Fibroblast of lung (primary cell): ENCODE measurements at places on chromosomes 1 and 21.

DNA sequence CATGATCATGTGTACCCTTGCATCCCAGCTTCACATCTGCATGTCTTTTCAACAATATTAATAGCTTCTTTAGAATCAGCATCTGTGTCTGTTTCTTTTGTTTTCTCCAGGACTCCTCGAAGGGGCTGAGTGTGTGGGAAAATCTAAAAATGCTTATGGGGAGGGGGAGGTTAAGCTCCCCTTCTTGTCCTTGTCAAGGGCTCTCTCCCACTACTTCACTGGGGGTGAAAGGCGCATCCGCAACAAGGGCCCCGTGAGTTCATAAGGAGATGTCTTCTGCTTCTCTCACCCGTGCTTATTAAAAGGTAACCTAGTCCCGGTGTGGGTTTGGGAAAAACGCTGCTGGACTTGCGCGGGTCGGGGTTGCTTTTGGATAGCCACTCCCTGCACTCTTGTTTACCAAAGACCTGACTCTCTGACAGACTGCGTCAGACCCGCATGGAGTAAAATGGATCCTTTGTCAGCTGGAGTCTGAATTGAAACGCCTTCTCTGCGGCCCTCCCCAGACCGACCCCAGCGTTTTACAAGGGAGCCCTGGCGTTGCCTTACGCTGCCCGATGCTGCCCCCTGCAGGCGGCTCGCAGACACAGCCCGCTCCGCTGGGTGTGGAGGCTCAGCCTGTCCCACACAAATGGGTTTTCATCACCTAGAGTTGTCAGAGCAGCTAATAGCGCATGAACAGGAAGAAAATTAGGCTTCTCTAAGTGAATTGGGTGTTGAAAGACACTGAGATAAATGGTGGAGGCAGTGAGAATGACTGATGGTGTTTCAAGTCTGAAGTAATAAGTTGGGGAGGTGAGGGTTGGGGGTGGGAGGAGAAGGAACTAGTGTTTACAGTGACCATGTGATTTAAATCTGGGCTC lies 53.8 kb downstream of the IER5 start:
- DNase-seq = peak; percentile 81

- DNase-seq = no peak
Measured at GRCh38 chr1:19484798-19485361, 459 bp downstream of the CAPZB start.

DNA sequence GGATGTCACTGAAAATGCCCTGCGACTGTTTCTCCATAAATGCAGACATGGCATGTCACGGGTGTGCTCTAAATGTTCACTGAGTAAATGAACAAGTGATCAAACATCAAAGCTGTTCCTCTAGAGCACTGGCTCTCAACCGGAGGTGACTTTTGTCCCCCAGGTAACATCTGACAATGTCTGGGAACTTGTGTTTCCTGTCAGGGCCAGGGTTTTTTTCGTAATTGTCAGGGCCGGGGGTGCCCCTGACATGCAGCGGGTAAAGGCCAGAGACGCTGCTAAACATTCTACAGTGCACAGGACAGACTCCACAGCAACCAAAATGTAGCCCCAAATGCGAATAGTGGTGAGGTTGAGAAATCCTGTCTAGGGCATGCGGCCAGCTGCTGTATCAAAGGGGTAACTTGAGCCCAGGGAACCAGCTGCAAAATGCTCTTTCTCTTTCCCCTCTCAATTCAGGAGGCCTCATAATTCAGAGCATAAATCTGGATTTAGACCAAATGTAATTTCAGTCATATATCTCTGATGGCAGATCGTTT lies 2.0 kb downstream of the ALDH4A1 start:
- DNase-seq = peak; percentile 72

DNA sequence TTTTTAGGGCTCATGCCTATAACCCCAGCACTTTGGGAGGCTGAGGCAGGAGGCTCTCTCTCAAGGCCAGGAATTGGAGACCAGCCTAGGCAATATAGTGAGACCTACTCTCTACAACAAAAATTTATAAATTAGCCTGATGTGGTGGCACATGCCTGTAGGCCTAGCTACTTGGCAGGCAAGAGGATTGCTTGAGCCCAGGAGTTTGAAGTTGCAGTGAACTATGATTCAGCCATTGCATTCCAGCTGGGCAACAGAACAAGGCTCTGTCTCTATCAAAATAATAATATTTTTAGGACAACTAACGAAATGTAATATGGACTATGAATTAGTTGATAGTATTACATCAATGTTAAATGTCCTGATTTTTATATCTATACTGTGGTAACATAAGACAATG lies 68.8 kb upstream of the ARID1A start:
- DNase-seq = peak; percentile 29

GRCh38 chr1:175127565-175127964 lies 59.9 kb downstream of the TNN start:
- DNase-seq = no peak

- DNase-seq = no peak
Measured at GRCh38 chr1:220701974-220702373, 11.8 kb downstream of the C1orf115 start.

DNA sequence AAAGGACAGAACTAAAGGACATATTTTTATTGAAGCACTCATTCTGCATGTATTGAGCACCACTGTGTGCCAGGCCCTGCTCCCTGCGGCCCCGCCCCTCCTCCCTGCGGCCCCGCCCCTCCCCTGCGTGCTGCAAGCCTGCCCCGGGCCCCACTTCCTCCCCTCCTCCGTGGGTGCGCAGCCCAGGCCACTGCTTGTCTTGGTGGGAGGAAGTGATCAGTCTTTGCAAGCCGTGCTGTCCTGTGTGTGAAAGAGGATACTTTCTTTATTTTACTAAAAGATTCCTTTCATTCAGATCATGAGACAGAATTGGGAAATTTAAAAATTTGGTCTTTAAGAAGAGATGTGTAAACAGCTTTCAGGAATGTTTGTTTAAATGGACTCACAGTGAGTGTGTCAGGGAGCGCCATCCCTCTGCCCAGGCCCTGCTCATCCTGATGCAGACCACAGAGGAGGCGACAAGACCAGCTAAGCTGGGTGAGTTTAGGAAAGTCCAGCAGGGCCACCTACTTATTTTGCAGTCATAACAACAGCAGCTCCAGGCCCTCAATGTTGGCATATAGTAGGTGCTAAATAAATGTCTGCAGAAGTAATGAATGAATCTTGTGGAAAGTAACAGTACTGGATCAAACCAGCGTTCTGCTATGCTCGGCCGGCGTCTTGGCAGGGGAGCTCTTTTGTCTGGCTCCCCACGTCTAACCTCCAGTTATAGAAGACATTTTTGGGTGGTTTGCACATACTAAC lies 88.3 kb upstream of the SELENON start:
- DNase-seq = peak; percentile 45

DNA sequence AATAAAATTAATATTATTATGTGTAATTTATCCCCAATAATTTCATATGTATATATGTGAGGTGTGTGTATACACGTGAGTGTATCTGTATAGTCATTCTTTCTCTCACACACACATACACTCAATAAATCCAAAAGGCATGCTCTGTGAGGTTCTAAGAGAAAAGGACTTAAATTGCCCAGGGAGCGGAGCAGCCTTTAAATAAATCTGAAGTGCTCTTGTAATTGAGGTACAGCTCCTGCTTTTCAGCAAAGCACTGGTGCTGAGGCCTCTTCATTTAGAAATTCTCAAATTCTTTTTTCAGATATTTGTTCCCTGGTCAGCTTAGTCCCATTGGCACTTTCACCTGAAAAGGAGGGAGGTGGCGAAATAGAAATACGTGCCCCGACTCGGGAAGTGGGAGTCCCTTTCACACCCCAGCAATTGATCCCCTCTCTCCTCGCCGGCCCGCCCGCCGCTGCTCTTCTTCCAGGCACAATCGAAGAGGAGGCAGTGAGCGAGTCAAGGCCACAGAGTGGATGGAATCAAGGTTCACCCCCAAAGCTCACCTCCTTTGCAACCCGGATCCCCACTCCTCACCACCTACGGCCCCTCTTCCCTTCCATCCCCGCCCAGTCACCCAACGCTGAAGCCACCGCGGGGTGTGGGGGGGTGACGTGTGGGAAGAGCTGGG lies 944 bp downstream of the PLPPR5 start:
- DNase-seq = no peak

DNA sequence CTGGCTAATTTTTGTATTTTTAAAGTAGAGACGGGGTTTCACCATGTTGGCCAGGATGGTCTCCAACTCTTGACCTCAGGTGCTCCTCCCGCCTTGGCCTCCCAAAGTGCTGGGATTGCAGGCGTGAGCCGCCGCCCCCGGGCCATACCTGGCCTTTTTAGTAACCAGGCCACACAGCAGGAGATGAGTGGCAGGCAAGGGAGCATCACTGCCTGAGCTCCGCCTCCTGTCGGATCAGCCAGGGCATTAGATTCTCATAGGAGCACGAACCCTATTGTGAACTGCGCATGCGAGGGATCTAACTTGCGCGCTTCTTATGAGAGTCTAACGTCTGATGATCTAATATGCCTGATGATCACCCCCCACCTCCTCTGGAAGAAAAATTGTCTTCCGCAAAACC lies 308.7 kb upstream of the PRMT6 start:
- no peak for DNase-seq

GRCh38 chr1:219659684-219660083 lies 46.8 kb upstream of the ZC3H11B start:
- DNase-seq = peak; percentile 85

DNA sequence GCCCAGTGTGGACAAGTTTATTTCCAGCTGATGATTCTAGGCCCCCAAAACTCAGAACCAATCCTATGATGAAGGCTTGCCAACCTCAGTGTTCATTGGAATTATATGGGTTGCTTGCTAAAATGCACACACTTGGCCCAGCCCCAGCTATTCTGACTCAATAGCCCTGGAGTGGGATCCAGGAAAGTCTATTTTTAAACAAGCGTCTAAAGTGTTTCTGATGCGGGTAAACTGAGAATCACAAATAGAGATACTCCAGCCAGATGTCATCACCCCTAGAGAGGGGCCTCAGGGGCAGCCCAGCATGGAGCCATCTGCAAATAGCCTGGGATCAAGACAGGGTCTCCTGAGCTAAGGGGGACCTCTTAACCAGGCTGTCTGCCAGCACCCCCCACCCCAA lies 46.0 kb downstream of the PKP1 start:
- DNase-seq = peak; percentile 53

- no peak for DNase-seq
Measured at GRCh38 chr1:242585616-242586359, 61.3 kb upstream of the PLD5 start.

- DNase-seq = no peak
Measured at GRCh38 chr1:99447721-99448120, 183.4 kb downstream of the PLPPR4 start.

DNA sequence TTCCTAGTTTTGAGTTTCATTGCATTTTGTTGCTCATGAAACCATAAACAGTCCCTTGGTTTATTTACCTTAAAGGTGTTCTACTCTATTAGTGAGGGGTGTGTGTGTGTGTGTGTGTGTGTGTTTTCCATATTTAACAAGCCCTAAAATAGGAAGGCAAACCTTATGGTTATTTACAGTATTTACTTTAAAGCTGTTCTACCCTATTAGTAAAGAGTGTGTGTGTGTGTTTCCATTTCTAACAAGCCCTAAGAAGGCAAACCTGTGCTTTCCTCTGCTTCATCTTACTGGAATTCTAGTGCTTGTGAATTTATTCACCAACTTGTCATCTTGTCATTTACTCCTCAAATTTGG lies 53.6 kb downstream of the CTTNBP2NL start:
- no peak for DNase-seq

DNA sequence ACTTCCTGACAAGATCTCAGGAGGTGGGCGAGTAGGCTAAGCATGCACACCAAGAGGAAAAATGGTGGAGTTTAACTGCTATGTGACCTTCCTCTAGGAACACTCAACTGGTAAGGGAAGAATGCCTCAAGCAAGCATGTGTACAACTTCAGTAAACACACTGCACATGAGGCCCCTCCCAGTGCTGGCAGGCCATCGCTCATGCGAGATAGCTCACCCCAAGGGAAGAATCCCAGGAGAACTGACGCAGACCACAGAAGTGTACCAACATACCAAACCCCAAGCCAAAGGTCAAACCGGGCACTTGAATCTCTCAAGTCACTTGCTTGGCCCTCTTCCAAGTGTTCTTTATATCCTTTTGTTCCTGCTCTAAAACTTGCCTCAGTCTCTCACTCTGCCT lies 40.5 kb upstream of the GALNT2 start:
- DNase-seq = no peak

- DNase-seq = no peak
Measured at GRCh38 chr1:221635305-221635704, 106.6 kb downstream of the DUSP10 start.

GRCh38 chr1:11989669-11990068 lies 9.4 kb downstream of the MFN2 start:
- DNase-seq = no peak

DNA sequence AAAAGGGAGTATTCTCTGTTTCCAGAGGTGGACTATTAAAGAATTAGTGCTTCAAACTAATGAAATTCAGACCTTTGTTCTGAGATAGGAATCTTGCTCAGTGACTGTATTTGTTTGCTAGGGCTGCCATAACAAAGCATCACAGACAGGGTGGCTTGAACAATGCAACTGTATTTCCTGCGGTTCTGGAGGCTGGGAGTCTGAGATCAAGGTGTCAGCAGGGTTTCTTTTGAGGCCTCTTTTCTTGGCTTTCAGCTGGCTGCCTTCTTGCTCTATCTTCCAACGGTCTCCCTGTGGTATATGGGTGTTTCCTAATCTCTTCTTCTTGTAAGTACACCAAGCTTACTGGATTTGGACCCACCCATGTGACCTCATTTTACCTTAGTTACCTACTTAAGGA lies 264.6 kb upstream of the PROX1 start:
- DNase-seq = no peak

- DNase-seq = no peak
Measured at GRCh38 chr1:14969006-14969405, 184.5 kb upstream of the TMEM51 start.

- no peak for DNase-seq
Measured at GRCh38 chr1:158374860-158375259, 21.2 kb downstream of the CD1E start.

- no peak for DNase-seq
Measured at GRCh38 chr21:32207406-32207716, 71.5 kb downstream of the MIS18A start.

DNA sequence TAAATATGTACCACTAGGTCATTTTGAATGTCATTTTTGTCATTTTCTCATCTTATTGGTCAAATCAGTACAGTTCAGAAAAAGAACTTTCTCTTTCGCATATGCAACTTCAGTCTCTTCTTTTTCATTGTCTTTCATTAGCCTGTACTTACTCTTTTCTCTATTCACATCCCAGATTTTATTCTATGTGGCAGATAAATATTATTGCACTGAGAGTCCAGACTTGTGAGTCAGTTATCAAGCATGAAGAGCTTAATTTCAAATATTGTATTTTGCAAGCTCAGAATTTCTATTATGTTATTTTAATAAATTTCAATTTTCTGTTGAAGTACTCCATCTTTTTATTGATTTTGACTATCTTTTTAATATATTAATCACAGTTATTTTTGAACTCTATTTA lies 105.2 kb upstream of the PALMD start:
- DNase-seq = no peak

- no peak for DNase-seq
Measured at GRCh38 chr1:218743861-218744505, 398.8 kb downstream of the TGFB2 start.
